ENCODE measurements at places on chromosomes 16 and 17.

DNA sequence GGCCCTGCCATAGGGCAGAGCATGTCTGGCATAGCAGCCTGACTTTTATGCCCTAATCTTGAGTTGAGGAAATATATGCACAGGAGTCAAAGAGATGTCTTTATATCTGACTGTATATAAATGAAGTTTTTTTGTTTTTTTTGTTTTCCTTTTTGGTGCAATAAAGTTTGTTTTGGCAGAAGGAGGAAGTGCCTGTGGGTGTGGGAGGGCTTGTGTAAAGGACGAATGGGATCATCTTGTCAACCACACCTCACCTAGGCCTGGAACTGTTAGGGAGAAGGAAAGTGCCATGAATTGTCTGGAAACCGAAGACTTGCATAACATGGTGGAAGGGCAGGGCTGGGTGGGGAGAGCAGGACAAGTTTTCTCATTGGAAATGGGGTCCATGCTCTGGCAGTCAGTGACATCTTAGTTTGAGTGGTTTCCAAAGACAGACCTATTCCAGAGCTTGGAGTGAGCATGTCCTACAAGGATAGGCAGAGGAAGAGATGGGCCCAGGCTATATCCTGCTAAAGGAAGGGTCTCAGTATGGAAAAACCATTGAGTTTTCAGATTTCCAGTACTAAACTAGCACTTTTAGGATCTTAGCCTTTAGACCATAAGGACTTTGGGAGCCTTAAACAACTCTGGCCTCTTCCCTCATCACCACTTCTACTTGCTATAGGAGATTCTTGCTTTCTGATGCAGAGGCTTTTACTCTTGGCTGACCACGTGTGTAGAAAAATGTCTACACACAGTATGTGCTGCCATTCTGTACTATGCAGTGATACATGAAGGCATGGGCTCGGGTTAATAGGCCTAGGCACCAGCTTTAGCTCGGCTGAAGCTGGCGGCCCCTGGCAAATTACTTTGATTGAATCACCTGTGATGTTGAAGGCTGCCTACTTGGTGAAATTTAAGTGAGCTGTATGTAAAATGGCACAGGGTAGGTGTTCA lies 15.5 kb downstream of the SNF8 start:
- DNase-seq = no peak

GRCh38 chr17:61352781-61353491 lies 46.7 kb upstream of the TBX2 start:
- no peak for DNase-seq

DNA sequence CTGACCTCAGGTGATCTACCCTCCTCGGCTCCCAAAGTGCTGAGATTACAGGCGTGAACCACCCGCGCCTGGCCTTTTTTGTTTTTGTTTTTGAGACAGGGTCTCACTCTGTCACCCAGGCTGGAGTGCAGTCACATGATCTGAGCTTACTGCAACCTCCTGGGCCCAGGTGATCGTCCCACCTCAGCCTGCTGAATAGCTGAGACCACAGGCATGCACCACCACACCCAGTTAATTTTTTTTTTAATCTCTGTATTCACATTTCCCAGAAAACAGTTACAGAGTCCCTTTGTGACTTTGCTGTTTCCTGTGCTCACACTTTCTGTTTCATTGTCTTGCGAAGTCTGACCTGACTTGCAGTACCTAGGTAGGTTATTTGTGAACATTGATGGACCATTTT lies 2.7 kb downstream of the CLUAP1 start:
- DNase-seq = peak; percentile 58

- DNase-seq = no peak
Measured at GRCh38 chr17:68585643-68586042, 15.5 kb downstream of the FAM20A start.

GRCh38 chr16:53913099-53913870 lies 209.3 kb downstream of the FTO start:
- peak; percentile 53 for DNase-seq

DNA sequence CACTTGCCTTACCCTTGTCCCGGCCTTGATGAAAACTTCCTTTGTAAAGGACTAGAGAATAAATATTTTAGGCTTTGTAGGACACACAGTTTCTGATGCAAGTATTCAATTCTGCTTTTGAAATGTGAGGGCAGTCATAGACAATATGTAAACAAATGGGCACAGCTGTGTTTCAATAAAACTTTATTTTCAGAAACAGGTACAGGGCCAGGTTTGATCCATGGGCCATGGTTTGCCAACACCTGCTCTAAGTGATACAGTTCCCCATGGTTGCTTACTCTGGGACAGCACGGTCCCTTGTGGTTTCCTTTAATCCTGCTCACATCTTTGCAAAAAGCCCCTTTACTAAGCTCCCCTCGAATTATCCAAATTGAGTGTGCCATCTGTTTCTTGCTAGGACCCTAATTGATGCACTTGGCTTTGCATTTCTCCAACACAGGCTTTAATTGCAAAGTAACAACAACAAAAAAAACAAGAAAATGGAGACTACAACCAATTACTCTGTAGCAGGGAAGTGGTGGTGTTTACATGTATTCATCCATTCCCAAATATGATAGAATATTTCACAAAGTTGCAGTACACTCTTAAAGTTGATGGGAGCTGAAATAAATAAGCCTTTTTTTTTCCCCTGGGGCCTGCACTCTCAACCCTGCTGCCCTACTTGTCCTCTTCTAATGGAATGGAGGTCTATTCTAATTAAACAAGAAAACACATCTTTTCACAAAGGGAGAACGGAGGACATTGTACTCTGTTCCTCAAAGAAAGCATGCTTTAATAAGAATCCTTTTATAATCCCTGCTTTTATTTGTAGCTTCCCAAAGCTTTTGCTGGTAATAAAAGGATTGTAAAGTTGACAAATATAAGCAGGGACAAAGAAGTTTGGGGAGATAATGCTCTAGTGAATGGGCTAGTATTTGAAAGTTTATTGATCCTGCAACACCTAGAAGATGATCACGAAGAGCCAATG lies 37.7 kb upstream of the TOX3 start:
- DNase-seq = no peak

Data from stimulated activated CD8-positive, alpha-beta memory T cell treated with anti-CD3 and anti-CD28 coated beads, Interleukin-4, amount 100 ng/mL, for 48 hours (primary cell).